GM19239 (cell line): ENCODE measurements at places on chromosomes 2 and 18.
A peak's percentile ranks its signal among the peaks of the same experiment; 100 is the strongest.

DNA sequence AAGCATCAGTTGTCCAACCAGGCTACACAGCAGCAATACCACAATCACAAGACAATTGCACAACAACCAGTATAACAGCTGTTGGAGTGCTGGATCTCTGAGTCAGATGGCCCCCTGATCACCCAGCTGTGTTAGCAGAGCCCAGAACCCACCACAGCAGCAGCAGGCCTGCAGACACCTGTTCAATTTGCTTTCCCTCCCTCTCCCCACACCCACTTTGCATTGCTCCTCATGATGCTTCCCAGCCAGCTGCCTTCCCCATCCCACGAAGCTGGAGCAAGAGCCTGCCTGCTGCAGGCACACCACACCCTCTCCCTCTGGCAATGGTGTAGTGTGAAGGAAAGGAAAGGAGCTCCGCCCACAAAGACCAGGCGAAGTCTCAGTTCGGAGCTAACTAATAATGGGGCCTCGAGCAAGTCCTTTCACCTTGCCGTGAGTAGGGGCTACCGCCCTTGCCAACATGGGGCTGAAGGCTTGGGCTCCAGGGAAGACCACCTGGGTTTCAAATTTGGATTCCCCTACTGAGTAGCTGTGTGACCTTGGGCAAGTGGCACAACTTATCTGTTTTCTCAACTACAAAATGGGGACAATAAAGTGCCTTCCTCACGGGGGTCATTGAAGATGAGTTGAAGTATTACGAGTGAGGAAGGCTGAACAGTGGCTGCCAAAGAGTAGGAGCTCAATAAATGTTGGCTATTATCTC is 19.4 kb upstream of the ZBTB7C start:
- no peak for DNase-seq

DNA sequence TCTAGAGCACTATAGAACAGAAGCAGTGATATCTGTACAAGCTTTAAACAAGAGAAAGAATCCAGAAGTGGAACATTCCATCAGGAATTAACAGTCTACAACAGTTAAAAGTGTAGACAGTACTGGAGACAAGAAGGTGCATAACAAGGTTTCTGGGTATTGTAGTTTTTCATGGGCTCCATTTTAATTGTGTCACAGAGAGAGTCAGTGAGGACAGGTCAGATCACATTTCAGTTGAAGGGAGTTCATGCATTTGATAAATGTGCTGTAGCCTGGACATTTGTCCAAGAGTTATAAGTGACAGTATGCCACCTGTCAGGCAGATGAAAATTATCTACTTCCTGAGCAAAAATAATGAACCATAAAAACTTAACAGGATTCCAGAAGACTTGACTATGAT is 328.6 kb downstream of the CNTNAP5 start:
- no peak for DNase-seq

DNA sequence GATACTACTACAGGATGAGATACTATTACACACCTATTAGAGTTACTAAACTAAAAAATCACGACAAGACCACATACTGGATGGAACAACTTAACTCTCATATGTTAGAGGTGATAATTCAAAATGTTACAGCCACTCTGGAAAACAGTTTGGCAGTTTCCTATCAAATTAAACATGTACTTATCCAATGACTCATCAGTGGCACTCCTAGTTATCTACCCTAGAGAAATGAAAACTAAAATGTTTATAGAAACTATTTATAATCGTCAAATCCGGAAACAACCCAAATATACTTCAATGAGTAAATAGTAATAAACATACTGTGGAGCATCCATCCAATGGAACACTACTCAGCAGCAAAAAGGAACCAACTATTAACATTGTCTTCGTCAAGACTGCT is 137.0 kb upstream of the RBBP8 start:
- DNase-seq = no peak

DNA sequence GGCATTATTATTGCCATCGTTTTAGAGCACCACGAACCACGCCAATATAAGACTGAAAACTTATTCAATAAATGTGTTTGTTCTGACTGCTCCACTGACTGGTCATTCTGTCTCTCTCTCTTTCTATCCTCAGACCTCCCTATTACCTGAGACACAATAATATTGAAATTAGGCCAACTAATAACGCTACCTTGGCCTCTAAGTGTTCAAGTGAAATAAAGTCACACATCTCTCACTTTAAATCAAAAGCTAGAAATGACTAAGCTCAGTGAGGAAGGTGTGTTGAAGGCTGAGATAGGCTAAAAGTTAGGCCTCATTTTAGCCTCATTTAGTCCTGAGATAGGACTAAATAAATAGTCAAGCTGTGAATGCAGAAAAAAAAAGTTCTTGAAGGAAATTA is 38.8 kb downstream of the G6PC2 start:
- no peak for DNase-seq

DNA sequence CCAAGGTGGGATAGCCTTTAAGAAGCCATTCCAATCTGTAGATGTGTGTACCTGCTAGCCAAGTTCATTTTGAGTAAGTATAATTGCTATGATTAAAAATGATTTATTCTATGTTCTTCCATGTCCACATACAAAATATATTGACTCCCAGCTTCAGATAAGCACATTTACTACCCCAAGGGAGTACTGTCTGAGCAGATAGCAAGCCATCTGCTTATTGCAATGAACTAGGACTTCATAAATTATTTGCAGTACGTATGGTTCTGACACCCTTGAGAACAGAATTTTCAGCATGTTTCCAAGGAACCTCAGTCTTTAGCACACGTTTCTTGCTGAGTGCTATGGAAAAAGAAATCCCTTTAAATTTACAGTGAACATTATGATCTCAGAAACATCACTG is 28.2 kb downstream of the ABCG5 start:
- no peak for DNase-seq

- DNase-seq = no peak
Observed at GRCh38 chr18:38386146-38386545, 820.5 kb upstream of the CELF4 start.

DNA sequence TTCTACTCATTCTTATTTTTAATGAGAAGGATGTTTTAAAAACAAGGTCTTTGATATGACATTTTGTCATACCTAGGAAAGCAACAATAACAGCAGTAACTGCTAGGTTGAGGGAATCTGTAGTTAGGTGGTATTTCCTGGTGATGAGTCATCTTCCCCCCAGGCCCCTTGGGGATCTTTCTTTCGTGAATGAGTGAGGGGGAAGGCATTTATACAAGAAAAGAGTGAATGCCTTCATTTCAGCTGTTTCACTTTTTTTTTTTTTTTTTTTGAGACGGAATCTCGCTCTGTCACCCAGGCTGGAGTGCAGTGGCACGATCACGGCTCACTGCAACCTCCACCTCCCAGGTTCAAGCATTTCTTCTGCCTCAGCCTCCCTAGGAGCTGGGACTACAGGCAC is 108.6 kb downstream of the MAP4K4 start:
- DNase-seq = no peak

DNA sequence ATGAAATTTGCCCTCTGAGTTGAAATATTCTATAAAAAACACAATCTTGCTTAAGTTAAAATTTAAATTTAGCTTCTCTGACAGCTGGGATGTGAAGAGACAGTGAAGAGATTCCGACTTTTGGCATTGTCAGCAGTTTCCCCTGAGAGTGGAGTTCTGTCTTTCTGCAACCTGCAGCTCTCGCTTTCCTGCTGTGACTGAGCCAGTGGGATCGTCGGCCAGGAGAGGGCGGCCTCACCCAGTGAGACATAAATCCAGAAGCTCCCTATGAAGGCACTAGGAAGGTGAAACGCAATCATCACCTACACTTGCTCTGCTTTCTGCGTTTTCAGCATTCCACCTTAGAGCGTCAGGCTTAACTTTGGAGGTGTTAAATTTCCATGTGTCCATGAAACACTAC is 75.4 kb upstream of the HNMT start:
- no peak for DNase-seq

DNA sequence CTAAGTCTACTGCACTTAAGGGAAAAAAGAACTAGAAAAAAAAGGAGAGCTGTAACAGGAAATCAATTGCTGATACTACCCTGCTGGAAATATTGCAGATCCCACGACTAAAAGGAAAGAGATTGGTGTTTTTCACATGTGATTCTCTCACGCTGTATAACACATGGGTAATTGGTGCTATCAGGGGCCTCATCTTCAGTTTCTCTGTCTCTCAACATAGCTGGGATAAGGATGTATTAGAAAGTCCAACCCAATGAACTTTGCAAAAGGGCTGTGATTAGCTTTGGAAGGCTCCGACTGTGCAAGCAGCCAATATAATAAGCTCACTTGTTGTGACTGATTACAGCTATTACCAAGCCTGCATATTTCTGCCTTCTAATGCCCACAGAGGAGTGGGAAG is 133.4 kb downstream of the NRP2 start:
- no peak for DNase-seq

DNA sequence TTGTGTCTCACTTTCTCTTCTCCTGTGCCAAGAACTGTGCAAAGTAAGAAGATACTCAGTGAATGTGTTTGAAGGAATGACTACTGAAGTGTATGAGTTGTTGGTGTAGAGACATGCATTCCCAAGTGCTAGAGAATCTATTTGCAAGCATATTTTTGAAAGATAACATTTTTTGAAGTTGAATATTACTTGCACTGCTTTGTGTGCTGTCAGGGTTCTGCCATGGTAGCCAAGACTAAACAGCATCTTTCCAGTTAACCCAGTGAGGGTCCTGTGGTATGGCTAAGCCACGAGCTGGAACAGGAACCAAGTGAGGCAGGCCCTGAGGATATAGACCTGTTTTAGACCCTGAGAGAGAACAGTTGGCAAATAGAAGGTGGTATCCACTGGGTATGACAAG is 35.2 kb upstream of the EFEMP1 start:
- no peak for DNase-seq

GRCh38 chr2:234453216-234453615 is 43.7 kb downstream of the ARL4C start:
- no peak for DNase-seq

DNA sequence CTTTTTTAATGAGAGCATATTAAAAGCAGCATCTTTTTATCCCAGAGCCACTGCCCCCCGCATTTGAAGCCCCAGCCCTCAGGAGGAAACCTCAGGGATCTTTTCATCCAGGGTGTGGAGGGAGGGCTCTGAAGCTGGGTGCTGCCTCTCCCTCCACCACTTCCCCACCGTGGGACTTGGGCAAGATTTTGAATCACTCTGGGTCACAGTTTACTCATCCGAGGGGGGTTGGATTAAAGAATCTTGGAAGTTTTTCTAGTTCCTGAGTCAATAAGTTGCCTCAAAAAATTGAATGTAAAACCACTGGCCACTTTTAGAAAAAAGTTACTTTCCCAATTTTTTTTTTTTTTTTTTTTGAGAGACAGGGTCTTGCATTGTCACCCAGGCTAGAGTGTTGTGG is 62.0 kb upstream of the ANKRD44 start:
- DNase-seq = no peak

DNA sequence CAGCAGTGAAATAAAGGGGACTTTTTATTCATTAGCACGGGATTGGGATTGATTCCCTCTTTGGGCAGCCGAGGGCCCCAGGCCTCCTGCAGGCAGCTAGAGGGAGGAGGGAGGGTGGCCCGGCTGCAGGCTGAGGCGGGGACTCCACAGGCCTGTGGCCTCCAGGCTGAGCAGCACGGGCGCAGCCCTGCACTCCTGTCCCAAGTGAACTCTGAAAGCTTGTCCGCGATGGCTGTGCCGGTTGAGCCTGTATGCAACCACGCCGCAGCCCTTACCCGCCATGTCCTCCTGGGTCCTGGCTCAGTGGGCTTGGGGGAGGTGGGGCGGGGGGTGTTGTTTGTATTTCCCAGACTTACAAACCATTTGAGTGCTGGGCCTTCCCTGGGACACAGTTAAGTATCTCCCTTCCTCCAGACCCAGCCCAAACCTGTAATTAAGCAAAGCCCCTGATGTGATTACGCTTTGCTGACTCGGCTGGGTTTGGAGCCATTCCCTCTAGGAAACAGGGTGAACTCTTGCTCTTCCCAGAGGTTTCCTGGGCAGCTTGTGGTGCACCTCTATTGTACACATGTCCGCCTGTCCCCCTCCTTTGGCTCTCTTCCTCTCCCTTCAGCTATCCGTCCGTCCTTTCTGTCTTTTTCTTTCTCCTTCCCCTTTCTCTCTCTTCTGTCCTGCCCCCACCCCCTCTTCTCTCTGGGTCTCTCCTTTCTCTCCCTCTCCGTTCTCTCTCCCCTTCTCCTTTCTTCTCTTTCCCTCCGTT is 5.3 kb downstream of the GLI2 start:
- DNase-seq = no peak

DNA sequence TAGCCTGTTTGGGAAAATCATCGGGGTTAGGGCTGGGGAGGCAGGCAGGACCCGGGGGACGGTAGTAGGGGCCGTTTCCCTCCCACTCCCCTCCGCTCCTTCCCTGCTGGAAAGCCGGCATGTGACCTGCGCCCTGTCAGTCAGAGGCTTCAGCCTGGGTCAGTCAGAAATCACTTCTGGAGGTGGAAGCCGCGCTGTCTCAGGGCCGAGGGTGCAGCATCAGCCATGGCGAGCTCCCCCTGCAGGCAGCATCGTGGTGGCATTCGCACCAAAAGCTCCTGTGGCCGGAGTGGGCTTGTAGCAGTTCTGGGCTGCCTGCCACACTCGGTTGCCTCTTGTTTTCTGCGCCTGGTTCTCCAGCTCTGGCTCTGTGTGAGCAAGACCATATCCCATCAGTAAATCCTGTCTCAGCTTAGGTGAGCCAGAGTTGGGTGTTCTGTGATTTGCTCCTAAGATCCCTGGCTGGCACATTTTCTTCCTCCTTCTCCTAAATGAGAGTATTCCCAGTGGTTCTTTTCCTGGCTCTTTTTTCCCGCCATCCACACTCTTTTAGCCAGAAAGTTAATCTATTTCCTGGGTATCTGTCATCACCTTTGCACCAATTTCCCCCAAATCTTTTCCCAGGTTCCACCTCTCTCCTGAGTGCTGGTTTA is 123.9 kb upstream of the CD302 start:
- DNase-seq = peak; percentile 39

DNA sequence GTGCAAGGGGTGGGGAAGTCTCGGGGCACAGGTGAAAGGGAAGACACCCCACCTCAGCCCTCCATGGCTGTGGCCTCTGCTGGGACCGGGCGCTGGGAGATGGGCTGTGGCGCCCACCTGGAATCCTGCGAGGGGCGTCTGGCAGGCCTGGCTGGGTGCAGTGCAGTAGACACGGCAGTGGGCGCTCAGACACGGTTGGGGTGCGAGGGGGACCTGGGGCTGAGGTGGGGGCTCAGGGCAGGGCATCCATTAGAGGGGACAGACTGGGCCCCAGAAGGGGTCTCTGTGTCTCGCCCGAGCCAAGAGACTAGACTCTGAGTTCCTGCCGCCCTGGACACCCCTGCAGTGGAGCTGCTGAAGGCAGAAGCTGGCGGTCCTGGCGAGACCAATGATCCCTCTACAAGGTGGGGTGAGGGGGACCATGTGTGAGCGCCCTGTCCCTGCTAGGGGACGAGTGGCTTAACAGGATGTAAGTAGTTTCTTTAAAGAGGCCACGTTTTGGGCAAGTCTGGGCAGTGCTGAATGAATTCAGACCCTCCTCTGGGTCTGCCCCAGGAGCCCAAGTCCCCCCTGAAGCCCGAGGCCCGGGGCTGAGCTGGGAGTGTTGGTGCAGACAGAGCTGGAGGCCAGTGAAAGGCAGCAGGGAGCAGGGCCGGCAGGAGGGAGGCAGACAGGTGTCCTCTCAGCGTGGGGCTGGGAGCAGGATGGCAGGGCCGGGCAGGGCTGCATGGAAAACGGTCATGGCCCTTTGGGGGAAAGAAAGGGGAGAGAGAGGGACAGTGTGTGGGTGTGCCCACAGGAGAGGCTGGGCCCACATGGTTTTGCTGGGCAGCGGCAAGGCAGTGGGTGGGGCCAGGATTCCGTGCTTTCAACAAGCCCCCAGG is 57.2 kb downstream of the HS6ST1 start:
- no peak for DNase-seq
